ENCODE measurements at places on chromosomes 4 and X.

GRCh38 chr4:176013476-176014247 lies 52.0 kb upstream of the WDR17 start:
- DNase-seq, result no peak

- peak; percentile 56 for DNase-seq
Measured at GRCh38 chr4:82201805-82202641, 171.8 kb downstream of the HNRNPD start.

DNA sequence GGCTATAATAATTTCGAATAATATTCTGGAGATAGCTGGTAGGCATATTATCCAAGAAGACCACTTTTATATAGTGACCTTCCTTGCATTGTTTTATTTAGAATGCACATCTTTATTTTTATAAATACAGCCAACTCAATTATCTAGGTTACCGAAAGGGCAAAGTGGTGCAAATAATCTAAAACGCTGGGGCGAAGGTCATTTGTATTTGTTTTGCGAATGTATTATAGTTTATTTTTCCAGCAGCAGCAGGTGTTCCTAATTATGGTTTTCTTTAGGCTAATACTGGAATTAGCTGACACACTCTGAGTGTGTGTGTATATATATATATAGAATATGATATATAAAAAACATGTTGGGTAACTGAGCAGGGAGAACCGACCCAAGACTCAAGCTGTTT lies 48.1 kb upstream of the RAP2C start:
- no peak for DNase-seq

DNA sequence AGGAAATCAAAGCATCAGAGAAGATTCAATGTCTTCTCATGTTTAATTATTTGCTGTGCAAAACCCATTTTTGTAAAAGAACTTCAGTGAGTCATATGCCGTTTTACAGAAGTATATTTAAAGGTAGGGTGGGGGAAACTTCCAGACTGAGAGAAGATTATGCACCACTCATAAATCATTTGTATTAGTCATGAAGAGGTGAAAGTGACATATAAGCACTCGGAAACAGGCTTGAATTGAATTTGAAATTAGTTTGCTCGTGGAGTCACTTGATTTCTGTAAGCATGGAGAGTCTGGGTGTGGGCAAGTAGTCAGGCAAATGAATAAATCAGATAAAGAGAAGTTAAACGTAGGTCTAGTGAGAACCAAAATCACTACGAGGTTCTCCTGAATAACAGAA lies 335.1 kb downstream of the ANK2 start:
- DNase-seq, result no peak

DNA sequence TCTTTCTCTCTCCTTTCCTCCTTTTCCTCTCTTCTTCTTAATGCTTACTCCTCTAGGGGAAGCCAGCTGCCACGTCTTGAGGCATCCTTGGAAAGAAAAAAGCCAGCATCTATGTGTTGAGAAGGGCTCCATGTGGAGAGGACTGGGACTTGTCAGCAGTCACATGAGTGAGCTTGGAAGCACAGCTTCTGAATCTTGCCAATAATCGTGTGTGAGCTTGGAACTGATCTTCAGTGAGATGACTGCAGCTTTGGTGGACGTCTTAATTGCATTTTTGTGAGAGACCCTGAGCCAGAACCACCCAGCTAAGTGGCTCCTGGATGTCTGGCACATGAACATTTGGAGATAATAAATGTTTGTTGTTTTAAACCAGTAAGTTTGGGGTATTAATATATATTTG lies 371.7 kb downstream of the SLITRK2 start:
- no peak for DNase-seq

DNA sequence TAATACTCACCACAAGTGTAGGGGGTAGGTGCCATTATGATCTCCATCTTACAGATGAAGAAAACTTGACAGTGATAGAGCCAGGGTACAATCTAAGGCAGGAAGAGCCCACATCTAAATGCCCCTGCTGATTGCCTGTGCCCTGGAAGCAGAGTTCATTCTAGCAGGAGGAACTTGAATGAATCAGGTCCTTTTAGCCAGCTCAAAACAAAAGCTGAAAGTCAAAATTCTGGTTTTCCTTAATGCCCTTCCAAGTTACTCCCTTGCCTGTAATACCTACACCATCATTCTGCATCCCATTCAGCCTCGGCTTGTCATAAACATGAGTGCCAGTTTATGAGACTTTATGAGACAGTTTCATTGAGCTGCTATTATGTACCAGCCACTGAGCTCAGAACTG lies 89.6 kb downstream of the SCD5 start:
- no peak for DNase-seq

- no peak for DNase-seq
Measured at GRCh38 chrX:140697618-140698017, 11.9 kb upstream of the LINC00632 start.

- no peak for DNase-seq
Measured at GRCh38 chr4:140790765-140791164, 34.6 kb upstream of the TBC1D9 start.

GRCh38 chr4:42703813-42704212 lies 46.9 kb upstream of the ATP8A1 start:
- DNase-seq, result no peak

DNA sequence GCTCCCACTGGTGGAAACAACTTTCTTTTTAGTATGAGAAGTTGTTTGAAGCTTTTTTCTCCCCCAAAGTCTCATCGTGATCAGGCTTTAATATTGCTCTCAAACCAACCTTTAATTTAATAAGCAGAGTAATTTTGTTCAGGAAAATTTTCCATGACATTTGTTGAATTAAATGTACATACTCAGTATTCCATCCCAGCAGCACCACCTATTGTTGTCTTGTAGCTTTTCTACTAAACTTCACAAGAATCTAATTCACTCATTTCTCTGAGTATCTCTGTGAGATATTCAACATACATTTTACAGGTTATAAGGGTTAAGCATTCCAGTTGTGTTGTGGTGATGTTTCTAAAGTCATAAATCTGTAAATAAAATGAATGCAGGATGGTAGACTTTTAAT lies 218.3 kb upstream of the HAND2 start:
- no peak for DNase-seq

DNA sequence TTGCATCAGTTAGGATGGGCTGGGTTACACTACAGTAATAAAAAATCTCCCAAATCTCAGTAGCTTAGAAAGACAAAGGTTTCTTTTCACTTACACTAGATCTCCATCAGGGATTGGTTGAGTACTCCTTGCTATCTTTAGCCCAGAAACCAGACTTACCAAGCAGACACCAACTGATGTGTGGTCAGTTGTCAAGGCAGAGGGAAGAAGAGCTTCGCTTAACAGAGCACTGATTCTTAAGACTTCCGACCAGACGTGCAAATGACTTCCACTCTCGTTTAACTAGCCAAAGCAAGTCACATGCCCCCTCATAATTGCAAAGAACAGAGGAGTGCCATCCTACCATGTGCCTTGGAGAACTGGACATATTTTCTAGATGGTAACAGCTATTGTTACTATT lies 5.7 kb upstream of the ZNF518B start:
- no peak for DNase-seq

DNA sequence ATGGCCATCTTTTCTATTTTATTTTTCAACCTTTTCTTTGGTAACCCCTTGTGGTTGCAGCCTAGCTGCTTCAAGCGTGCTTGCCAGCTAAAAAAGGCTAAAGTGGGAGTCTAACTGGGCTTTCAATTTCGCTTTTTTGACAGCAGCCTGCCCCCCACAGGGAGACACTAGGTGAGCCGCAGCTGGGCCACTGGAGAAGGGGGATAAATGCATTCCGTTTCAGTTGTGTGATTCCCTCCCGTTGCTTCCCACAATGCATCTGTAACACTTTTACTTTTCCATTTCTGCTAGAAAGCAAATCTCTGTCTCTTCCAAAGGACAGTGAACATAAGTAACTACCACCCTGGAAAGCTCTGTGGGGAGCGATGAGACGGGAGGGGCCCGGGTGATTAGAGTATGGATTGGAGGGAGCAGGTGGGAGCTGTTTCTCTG lies 86.3 kb upstream of the RAPGEF2 start:
- DNase-seq, result no peak

- DNase-seq, result peak; percentile 46
Measured at GRCh38 chrX:65596270-65597034, 61.9 kb upstream of the LAS1L start.

GRCh38 chr4:155787113-155787710 lies 28.4 kb downstream of the GUCY1B1 start:
- DNase-seq, result peak; percentile 4

DNA sequence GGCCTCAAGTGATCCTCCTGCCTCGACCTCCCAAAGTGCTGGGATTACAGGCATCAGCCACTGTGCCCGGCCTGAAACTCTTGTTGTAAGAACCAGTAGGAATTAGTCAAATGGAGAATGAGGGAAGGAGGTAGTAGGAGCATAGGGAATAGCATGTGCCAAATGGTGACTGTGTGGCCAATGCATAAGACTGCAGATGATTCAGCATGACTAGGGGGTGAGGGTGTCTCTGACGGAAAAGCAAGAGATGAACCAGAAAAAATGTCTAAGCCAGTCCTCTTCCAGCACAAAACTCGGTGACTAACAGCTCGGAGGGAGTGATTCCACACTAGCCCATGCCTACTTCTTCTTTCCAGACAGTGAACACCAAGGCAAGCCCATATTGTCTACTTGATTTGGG lies 58.2 kb upstream of the DUSP21 start:
- DNase-seq, result no peak

DNA sequence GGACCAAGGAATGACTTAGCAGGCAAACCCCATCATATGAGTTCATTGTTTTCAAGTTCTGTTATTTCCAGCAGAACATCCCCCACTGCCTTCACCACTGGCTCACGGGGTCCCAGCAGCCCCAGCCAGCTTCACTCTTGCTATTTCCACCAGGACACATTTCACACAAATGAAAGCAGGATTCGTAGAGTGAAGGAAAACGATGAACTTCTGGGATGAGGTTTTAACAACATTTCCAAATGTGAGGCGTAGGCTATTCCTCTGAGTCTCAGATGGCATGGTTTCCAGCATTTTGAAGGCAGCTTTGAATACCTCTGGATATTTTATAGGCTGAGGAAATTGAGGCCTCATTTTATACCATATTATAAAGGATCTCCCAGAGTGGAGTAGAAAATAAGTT lies 32.9 kb upstream of the EGFL6 start:
- no peak for DNase-seq

DNA sequence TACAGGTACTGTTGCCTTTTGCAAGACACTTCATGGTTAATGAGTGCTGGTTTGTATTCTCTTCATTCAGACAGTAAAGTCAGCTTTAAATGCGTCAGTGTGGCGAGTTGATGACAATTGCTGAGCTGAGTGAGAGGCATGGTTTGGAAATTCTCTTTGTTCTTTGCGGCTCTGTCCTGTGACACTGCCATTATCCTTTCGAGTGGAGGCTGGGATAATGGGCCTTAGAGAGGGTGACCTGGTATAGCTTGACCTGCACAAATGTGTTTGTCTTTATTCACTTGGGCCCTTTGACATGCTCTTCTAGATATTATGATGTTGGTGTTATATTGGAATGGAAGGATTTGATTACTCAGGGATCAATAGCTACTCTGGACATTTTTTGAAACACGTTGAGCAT lies 208.5 kb upstream of the FAT1 start:
- no peak for DNase-seq

DNA sequence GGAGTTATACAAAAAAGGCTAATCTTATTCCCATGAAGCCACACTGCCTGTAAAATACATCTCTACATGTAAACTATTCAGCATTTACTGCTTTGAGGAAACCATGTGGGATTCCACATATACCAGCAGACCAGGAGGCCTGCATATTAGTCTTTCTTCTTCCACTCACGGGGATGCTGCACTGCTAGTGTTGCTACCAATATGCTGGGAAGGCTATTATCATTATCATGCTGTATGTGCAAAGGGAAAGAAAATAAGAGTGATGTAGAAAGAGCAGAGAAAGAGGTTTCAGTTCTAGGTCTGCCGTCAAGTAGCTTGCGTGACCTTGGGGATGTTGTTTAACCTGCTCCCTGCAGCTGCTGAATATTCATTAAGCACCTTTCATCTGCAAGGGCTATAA lies 61.0 kb downstream of the MGST2 start:
- DNase-seq, result no peak

DNA sequence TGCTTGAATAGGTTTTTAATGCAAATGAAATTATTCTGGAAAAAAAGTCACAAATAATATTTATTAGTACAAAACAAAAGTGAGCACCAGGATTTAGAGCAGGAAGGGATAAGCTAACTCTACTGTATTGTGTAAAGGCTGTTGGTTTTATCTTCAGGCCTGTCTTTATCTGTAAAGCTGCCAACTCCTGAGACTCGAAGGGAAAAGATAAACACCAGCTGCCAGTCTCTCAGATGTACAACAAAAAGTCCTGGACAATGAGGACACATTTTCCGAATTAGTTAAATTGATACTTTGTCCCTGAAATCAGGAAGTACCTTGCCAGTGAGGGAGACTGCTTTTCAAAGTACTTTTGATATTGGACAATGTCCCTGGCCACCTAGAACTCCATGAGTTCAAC lies 8.8 kb downstream of the DDX60 start:
- no peak for DNase-seq

- no peak for DNase-seq
Measured at GRCh38 chrX:12819222-12819621, 28.0 kb downstream of the PRPS2 start.

GRCh38 chrX:26778320-26778888 lies 562.4 kb downstream of the MAGEB5 start:
- no peak for DNase-seq

GRCh38 chr4:100081491-100081890 lies 108.8 kb downstream of the DDIT4L start:
- no peak for DNase-seq

DNA sequence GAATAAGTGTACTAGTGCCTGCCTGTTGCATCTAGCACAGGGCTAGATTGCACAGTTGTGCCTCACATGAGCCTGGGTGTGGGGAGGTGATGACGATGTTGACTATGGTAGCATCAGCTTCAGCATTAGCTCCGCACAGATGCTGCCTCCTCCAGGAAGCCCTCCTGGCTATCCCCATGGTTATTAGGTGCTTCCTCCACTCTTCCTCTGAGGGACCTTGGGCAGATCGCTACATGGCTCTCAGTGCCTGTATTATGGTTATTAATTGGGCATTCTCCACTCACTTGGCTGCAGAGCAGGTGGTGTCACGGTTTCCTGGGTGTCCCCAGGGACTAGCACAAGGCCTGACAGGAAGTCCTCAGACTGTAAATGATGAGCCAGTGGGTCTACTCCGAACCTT lies 325.6 kb downstream of the ARHGAP10 start:
- no peak for DNase-seq

DNA sequence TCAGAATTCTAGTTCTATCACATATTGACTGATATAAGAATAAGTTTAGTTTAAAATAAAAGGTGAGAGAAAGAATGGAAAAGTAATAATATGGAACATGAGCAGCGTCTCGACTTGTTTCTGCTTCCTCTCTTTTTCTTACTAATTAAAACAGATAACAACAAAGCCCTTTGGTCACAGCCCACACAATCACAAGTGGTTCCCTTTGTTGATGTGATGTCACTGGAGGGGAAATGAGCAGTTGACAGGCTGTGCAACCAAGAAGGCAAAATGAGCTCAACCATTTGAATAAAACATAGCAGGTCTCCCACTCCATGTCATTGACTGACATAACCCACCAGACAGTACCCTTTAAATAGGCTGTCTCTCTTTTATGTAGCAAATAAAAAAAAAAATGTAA lies 342.5 kb upstream of the MAGEB2 start:
- no peak for DNase-seq

GRCh38 chr4:98624144-98624543 lies 34.3 kb downstream of the TSPAN5 start:
- no peak for DNase-seq

GRCh38 chr4:153705743-153706468 lies 21.8 kb downstream of the TLR2 start:
- no peak for DNase-seq
